ENCODE measurements at places on chromosomes 1 and 21.

GRCh38 chr1:34330061-34330460 is 153.4 kb downstream of the C1orf94 start:
- DNase-seq: no peak

- no peak for DNase-seq
Measured at GRCh38 chr1:202311875-202312635, 29.7 kb downstream of the UBE2T start.

- DNase-seq: no peak
Measured at GRCh38 chr1:221663321-221663720, 78.6 kb downstream of the DUSP10 start.

- DNase-seq: no peak
Measured at GRCh38 chr1:158654571-158654970, 31.9 kb downstream of the SPTA1 start.

GRCh38 chr1:206908038-206908437 is 10.8 kb downstream of the IL24 start:
- DNase-seq: no peak

GRCh38 chr21:25701529-25701928 is 33.2 kb downstream of the ATP5PF start:
- no peak for DNase-seq

DNA sequence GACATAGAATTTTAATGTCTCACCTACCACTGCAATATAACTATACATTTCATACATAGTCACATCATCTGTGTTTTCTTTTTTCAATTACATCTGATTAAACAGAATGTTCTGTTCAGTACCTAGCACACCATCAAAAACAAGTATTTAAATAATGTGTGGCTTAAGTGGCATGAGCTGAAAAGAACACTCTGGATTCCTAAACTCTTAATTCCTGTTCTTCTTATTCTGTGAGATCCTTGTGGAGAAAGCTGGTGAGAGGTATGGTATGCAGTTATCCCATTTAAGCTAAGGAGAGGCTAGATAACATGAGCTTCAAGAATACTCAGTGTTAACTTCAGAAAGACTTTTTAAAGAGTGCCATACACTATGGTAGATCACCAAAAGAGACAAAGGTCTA is 5.5 kb downstream of the TP53BP2 start:
- DNase-seq: no peak

GRCh38 chr1:240491156-240491555 is 120.8 kb downstream of the GREM2 start:
- no peak for DNase-seq

- DNase-seq: no peak
Measured at GRCh38 chr1:183394435-183394834, 23.7 kb downstream of the NMNAT2 start.

DNA sequence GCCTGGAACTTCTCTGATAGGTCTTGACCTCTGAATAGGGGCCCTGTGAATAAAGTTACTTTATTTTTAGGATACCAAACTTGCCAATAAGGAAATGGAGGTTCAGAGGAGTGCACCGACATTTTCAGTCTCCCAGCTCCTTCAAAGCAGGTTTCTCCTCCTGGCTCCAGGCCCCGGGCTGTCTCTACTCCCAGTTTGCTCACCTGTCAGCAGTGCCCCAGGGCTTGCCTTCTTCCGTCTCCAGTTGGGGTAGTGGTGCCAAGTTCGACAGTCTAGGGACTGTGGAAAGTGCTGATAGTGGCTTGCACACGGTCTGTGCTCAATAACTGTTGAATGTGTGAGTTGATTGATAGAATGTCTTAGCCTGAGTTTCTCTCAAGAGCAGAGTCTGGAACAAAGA is 149.2 kb downstream of the ACTL8 start:
- DNase-seq: no peak

- no peak for DNase-seq
Measured at GRCh38 chr1:169361281-169361680, 6.3 kb downstream of the NME7 start.

DNA sequence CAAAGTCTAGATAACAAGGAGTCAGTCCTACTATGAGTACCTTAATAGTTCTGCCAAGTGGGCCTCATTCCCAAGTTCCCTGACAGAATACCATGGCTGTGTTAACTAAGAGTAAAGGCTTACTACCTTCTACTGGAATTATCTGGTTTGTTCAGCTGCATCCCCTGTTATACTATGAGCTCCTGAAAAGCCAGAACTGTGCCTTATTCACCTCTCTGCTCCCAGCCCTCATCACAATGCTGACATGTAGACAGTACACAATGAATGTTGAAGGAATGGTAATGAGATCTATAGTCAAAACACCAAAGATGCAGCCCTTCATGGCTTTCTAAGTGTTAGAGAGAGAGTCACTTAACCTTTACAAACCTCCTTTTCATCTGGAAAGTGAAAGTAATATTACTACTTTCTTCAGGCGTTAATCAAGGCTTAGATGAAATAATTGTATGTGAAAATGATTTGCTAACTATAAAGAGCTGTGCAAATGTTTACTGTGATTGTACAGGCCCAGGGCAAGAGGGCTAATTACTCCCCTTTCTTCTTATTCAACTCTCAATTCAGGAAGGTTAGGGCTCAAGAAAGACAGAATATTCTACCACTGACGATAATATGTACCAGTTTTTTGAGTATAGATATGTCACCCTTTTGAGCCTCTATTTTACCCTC is 70.3 kb upstream of the MROH9 start:
- no peak for DNase-seq

GRCh38 chr1:51203874-51204245 is 32.2 kb upstream of the RNF11 start:
- DNase-seq: no peak

GRCh38 chr21:32580949-32581348 is 4.4 kb downstream of the TCP10L start:
- DNase-seq: no peak

GRCh38 chr1:79903321-79903720 is 896.8 kb upstream of the ADGRL4 start:
- DNase-seq: no peak

- no peak for DNase-seq
Measured at GRCh38 chr1:54475946-54476516, 69.8 kb upstream of the SSBP3 start.

DNA sequence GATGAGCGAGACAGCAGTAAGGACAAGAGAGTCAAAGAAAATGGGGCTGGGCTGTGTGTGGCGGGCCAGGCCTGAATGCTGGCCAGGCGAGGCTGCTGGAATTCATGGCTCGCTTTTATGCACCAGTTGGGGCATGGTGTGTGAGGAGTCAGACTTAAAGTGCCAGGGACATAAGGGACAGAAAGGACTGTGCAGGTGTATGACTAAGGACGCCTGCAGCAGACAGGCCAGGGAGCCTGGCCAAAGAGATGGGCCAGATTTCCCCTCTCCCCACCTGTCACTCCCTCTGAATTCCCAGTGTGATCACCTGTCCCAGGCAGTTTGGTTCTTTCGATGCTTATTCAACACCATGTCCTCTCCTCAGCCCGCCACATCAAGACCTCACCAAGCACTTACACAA is 16.9 kb upstream of the SMIM12 start:
- no peak for DNase-seq

DNA sequence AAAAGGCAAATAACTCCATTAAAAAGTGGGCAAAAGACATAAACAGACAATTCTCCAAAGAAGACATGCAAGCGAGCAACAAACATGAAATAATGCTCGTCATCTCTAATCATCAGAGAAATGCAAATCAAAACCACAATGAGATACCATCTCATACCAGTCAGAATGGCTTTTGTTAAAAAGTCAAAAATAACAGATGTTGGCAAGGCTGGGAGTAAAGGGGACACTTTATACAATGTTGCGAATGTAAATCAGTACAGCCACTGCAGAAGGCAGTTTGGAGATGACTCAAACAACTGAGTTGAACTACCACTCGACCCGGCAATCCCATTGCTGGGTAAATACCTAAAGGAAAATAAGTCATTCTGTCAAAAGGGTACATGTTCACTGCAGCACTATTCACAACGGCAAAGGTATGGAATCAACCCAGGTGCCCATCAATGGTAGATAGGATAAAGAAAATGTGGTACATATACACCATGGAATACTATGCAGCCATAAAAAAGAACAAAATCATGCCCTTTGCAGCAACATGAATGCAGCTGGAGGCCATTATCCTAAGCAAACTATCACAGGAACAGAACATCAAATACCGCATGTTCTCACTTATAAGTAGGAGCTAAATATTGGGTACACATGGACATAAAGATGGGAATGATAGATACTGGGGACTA is 25.9 kb downstream of the TSPAN2 start:
- DNase-seq: no peak

DNA sequence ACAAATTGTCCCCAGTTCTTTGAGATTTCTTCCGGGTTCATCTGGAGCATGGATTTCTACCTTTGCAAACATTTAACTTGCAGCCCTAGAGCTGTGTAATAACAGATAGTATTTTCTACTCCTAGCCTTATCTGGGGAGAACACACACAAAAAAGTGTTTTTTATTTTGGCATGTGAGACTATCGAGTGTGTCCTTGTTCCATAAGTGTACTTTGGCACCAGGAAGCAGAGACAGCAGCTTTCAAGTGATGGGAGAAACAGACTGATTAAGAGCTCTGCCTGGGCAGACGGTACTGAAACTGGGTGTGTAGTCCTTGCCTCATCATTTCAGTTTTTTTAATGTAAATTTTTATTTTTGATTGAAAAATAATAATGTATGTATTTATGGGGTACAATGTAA is 297.4 kb downstream of the ST6GALNAC3 start:
- DNase-seq: no peak

- no peak for DNase-seq
Measured at GRCh38 chr1:17084787-17085186, 31.0 kb upstream of the SDHB start.

- DNase-seq: peak; percentile 24
Measured at GRCh38 chr1:225881081-225881958, 860 bp downstream of the TMEM63A start.

DNA sequence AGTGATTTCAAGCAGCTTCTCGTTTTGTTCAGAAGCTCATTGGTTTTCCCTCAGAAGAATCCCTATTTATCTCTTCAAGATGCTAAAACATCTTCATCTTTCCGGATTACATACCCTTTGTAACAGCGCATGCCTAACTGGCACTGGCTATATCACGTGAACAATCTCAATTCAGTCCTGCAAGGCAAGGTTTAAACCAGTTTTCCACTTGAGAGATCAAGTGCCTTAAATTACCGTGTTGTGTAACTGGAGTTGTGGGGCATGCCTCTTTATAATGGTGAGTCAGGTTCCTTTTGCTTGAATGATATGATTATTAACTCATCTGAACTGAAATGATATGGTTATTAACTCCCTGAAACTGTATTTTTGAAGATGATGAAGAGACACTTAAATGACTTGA is 11.0 kb upstream of the ZFP69B start:
- no peak for DNase-seq

GRCh38 chr1:65958561-65959350 is 166.1 kb downstream of the PDE4B start:
- DNase-seq: peak; percentile 13

GRCh38 chr1:106836708-106837107 is 219.8 kb upstream of the PRMT6 start:
- DNase-seq: no peak

- no peak for DNase-seq
Measured at GRCh38 chr1:33866281-33866680, 2.4 kb downstream of the HMGB4 start.

GRCh38 chr1:23617084-23617521 is 57.8 kb upstream of the ID3 start:
- no peak for DNase-seq

DNA sequence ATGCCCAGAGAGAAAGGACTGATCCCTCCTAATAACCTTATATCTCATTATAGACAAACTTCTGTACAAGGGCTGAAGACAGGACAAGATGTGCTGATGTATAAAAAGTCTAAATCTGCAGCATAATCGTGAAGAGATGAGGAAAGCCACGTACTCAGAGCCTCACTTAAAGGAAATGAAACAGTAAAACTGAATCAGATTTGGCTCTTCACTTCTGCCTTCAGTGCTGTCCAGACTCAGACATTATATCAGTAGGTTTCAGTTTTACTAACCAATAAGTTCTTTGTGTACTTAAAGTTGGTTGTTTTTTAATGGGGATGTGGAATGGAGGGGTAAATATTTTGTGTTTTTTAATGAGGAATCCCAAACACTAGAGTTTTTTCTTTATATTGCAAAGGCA is 45.3 kb upstream of the RGS1 start:
- DNase-seq: no peak

DNA sequence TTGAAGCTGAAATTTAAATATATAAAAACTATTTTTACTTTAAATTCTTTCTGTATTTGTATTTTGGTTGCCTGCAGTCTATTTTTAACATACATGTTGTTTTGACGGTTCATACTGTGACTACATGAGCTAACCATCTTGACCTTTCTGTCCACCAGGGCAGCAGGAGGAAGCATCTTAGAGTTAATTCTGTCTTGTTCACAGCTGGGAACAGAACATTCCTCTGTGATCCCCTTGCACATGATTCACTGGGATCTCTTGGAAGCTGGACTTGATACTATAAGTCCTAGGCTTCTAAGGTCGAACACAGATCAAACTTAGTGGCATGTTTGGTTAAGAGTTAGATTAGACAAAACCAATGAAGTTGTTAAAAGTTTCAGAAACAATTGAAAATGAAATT is 99.7 kb downstream of the NFIA start:
- DNase-seq: no peak

GRCh38 chr1:157519451-157519850 is 32.9 kb downstream of the FCRL5 start:
- no peak for DNase-seq

GRCh38 chr1:81689531-81689941 is 111.2 kb upstream of the ADGRL2 start:
- no peak for DNase-seq

- DNase-seq: no peak
Measured at GRCh38 chr1:232598133-232598532, 31.8 kb downstream of the SIPA1L2 start.

DNA sequence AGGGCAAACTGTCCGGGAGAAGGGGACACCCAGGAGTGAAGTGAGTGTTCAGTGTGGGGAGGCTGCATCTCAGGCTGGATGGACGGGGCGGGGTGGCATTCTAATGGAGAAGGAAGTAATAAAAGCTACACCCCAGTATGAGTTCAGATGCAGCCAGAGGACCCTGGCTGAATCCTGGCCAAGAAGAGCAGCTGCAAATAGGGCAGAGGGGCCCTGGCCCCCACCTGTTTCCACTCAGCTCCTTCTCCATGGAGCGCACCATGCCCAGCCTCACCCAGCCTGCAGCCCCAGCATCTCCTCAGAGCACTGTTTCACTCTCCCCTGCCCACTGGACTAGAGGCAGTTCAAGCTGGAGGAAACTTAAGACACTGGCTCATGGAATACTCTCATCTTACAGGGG is 46.4 kb downstream of the KCND3 start:
- no peak for DNase-seq

- no peak for DNase-seq
Measured at GRCh38 chr1:240239309-240239708, 147.6 kb downstream of the FMN2 start.

DNA sequence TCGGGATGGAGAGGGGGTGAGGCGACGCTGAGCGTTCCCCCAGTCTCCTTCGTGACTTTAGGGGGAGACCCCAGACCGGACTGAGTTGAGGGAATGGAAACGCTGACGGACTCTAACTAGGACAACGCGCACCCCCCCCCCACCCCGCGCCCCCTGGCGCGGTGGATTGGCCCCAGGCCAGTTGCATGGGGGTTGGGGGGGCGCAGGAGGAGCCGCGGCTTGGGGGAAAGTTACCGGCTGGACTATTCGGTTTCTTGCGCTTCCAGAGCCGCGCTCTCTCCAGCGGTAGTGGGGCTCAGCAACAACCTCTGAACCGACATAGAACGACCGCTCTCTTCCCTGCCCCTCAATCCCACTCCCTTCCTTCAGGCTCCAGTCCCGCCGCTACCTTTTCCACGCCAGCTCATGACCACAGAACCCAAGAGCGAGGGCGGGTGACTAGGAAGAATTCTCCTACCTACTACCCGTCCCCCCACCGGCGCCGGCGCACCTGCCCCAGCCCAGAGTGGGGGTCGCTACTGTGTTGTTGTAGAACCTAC is 694 bp downstream of the ZBTB7B start:
- DNase-seq: no peak

Measured in SW 1271 (cell line).